ENCODE measurements at places on chromosomes 5 and 9.

DNA sequence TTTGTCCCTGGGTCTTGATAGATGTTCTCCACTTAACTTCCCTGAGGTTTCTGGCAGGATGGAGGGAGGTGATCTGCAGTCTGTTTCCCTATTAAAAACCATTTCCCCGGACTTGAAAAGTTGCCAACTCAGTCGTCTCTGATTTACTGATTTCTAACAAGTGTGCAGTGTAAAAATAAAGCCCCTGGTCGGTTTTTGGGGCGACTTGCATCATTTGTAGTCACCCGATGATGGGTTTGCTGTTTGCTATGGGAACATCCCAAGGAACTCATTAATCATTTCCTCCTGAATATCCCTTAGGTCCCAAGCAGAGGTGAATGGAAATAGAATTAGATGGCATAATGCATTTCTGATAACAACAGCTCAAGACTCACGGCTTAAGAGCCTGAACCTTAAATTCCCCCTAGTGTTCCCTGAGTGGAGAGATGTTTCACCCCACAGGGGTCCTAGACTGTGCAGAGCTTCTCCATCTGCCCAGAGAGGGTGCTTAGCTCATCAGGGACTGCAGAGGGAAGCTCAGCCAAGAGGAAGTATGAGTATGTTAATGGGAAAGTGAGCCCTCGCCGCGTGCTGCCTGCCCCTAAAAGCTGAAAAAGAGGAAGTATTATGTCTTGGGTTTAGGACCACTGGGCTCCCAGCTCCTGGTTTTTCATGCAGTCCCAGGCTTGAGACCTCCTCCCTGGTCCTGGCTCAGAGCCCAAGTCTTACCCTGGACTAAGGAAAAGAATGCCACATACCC lies 115.1 kb upstream of the DAP start:
- no peak for DNase-seq

- no peak for DNase-seq
These were observed 13.6 kb upstream of the FUBP3 start for GRCh38 chr9:130565792-130566191.

GRCh38 chr5:143431789-143432188 lies 28.3 kb upstream of the NR3C1 start:
- no peak for DNase-seq

DNA sequence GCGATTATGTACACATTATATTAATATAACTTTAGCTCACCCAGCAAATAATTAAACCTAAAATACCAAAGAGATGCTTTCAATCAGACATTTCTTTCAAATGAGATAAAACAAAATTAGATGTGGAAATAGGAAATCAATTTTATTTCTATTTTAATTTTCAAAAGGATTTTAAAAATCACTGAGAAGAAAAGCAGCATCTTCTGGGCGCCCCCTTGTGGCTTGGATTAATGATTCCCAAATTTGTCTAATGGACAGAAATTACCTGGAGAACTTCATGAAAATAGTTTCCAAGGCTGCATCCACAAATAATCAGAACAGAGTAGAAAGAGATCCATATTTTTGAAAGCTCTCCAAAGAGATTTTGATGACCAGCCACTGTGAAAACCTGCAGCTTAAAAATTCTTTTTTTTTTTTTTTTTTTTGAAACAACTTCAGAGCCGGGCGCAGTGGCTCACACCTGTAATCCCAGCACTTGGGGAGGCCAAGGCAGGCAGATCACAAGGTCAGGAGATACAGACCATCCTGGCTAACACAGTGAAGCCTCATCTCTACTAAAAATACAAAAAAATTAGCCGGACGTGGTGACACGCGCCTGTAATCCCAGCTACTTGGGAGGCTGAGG lies 50.9 kb upstream of the CEMIP2 start:
- DNase-seq, result no peak

DNA sequence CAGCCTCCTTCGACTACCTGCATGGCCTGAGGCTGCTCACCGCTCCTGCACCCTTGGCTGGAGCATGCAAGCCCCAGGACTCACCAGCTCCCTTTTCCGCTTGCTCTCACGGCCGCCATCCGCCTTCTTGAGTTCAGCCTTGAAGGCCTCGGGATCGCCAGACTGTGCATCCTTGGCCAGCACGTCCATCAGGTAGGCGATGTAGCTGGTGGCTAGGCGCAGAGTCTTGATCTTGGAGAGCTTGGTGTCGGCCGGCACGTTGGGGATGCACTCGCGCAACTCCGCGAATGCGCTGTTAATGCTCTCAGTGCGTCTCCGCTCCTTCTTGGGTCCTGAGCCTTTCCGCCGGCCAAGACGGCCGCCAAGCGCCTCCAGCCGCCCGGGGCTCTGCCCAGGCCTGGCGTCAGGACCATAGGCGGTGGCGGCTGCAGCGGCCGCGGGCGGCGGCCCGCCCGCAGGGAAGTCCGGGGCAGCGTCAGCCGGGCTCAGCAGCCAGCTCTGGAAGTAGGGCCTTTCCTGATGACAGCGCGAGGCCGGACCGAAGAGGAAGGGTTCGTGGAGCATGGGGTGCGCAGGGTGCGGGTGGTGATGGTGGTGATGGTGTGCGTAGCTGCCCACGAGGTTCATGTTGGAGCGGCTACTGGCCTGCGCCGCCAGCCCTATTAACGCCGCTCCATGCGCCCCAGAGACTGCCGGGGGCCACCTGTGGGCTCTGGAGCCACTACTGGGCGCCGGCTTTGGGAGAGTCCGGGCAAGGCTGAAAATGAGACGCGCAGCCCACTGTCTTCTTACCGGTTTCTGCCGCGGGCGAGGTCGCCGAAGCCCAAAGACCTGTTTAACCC lies 424 bp downstream of the HAND1 start:
- peak; percentile 86 for DNase-seq
